ENCODE measurements at places on chromosomes 16 and 17.

DNA sequence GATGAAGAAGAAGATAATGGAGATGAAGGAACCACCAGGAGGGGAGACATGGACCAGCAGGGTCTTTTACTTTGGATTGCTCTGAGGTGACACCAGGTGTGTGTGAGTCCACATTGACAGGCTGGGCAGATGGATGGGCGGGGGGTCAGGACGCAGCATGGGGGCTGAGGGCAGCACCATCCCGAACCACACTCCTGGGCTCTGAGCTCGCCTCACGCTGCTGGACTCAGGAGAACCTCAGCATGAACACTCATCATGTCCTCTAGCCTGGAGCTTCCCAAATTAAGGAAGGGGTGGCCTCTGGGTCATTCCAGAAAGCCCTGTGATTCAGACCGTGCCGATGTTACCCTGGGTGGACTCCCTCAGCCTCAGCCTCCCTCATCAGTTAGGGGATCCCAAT, 50.4 kb upstream of the MAP3K14 start:
- DNase-seq = no peak

DNA sequence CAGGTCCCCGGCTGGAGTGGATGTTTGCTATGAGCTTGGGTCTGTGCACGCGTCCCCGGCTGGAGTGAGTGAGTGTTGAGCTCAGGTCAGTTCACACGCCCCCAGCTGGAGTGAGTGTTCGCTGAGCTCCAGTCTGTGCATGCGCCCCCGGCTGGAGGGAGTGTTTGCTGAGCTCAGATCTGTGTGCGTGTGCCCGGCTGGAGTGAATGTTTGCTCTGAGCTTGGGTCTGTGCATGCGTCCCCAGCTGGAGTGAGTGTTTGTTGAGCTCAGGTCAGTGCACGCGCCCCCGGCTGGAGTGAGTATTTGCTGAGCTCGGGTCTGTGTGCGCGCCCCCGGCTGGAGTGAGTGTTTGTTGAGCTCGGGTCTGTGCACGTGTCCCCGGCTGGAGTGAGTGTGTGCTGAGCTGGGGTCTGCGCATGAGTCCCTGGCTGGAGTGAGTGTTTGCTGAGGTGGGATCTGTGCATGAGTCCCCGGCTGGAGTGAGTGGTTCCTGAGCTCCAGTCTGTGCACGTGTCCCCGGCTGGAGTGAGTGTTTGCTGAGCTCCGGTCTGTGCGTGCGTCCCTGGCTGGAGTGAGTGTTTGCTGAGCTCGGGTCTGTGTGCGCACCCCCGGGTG, 284.2 kb downstream of the SNX29 start:
- DNase-seq = no peak

- DNase-seq = no peak
Measured at GRCh38 chr16:57795431-57795878, 6.8 kb downstream of the KIFC3 start.

DNA sequence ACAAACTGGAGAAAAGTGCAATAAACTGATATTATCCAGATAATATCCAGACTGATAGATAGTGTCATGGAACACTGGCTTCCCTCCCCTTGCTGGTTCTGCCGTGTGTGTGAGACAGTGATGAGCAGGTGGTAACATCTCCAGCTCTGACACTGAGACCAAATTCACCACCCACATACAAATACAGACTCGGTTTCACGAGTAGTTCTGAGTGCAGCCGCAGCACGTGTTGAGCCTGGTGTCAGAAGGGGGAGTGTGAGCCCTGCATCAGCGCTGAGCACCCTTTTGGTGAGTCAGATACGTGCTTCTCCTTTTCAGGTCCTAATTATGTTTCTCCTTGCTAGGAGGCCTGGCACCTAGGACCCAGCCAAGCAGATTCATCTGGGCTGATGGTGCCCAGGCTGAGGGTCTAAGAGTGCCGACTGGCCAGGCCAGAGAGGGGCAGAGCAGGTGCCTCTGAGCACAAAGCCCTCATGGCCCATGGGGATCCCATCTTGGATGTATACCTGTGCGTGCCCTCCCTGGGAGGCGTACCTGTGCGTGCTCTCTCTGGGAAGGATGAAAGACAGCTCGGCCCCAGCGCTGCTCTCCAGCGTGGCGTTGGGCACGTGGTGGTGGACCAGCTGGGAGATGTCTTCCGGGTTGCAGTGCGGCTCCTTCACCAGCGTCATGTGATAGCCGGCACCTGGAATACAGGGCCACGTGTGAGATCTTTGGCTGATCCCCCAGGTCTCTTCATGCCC, 27.3 kb upstream of the RNPS1 start:
- no peak for DNase-seq

GRCh38 chr17:8955021-8955959, 10.2 kb downstream of the PIK3R5 start:
- no peak for DNase-seq

DNA sequence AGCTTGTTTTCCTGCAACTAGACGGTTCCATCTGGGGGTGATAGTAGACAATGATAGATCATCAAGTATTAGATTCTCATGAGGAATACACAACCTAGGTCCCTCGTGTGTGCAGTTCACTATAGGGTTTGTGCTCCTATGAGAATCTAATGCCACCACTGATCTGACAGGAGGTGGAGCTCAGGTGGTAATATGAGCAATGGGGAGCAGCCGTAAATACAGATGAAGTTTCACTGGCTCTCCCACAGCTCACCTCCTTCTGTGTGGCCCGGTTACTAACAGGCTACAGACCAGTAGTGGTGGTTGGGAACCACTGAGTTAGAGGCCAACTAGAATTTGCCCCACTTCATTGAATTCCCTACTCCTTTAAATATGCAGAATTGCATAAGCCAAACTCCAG, 147.5 kb upstream of the HSBP1 start:
- DNase-seq = no peak

DNA sequence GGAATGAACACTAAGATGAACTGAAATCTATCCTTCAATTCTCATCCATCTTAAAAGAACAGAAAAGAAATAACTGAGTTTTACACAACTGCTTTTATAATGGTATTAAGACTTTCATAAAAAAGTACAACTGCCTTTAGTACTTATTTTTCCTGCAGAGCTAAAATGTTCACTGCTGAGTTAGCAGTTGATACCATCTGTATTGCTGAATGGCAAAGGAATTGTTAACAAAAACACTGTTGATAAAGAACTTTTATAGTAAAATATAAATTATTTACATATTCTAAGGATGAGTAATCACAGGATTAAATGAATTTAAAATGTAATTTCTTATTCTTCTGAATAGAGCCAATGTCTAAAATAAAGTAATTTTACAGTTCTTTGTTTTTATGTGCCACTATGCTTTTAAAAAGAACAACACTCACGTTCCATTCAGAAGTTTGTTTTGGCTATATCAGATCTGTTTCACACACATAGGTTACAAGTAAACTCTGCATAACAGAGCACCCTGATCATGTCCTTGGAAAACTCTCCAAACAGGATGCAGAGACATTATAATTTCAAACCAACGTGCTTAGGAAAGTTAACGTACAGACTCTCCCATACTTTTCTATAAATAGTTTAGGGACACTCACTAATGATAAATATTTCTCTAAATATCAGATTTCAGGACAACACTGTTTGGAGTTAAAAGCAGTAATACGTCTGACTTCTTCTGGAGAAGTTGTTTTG, 151.1 kb downstream of the ITFG1 start:
- no peak for DNase-seq

DNA sequence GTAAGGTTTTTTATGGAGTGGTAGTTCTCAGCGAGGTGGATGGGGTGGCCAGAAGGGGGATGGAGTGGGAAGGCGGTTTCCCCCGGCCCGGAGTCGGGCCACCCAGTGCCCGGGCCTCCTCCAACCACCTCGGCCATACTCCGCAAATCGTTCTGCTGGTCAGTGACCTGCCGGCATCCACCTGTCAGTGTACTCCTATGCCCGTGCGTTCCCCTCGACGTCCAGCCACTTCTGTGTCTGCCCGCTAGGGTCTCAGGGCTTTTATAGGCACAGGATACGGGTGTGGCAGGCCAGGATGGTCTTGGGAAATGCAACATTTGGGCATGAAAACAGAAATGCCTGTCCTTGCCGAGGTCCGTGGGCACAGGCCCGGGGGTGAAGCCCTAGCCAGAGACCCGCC, 19.3 kb upstream of the ASGR2 start:
- DNase-seq = no peak

- DNase-seq = no peak
Measured at GRCh38 chr17:15492791-15493692, 25.6 kb upstream of the CDRT4 start.

- no peak for DNase-seq
Measured at GRCh38 chr17:65856865-65857264, 295.4 kb upstream of the AXIN2 start.

DNA sequence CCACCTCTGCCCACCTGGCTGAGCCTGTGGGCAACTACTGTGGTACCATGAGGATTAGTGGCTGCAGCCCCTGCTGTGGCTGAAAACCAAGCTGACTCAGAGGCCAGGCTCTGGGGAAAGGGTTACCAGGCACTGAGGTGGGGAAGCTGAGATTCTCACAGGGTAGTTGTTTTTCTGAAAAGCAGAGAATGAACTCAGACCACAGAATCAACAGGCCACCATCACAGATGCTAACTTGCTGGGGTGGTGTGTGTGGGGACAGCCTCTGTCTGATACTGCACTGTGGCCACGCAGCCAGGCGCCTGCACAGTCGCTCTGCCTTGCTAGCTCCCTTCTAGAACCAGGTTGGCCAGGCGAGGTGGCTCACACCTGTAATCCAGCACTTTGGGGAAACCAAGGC, 28.8 kb downstream of the NPLOC4 start:
- no peak for DNase-seq

- DNase-seq = no peak
Measured at GRCh38 chr17:82355770-82356427, 3.1 kb upstream of the TEX19 start.

GRCh38 chr17:19705201-19705600, 11.2 kb downstream of the SLC47A2 start:
- DNase-seq = no peak

GRCh38 chr16:83577078-83577745, 230.6 kb upstream of the HSBP1 start:
- DNase-seq = no peak

GRCh38 chr17:44279666-44280391, 11.9 kb upstream of the SLC4A1 start:
- DNase-seq = no peak

- DNase-seq = no peak
Measured at GRCh38 chr17:14827396-14827919, 437.7 kb downstream of the PMP22 start.

DNA sequence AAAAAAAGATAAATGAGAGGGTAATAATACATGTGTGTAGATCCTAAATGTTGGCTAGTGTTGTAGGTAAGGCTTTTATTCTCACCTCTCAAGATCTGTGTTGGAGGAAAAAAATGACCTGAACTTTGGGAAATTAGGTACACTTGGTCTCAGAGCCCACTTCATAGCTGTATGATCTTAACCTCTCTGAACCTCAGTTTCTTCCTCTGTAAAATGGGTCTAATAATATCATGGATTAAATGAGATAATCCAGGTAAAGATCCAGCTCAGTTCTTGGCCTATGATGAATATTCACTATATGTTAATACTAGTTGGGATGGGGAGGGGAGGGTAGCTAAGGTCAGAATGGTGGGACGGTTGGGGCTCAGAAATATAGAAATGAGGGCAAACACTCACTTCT, 24.3 kb upstream of the GPRC5B start:
- no peak for DNase-seq

GRCh38 chr16:2206780-2207433, 1.7 kb downstream of the MLST8 start:
- no peak for DNase-seq

- DNase-seq = no peak
Measured at GRCh38 chr17:77783991-77784820, 174.3 kb upstream of the TNRC6C start.

DNA sequence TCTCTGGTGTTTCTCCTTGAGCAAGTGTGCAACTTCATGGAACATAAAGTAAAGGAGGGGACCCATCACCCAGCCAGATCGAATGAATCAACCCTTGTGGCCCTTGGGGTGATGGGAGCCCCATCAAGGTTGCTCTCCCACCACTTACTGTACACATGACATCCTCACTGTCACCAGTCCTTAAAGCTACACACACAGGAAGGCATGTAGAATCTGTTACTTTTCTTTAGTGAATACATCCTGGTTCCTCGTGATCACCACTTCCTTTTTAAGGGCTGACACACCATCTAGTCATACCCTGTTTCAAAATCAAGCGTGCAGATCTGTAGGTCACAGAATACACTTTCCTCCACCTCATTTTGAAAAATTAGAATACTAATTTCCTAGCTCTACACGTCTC, 22.6 kb upstream of the MPHOSPH6 start:
- DNase-seq = no peak

DNA sequence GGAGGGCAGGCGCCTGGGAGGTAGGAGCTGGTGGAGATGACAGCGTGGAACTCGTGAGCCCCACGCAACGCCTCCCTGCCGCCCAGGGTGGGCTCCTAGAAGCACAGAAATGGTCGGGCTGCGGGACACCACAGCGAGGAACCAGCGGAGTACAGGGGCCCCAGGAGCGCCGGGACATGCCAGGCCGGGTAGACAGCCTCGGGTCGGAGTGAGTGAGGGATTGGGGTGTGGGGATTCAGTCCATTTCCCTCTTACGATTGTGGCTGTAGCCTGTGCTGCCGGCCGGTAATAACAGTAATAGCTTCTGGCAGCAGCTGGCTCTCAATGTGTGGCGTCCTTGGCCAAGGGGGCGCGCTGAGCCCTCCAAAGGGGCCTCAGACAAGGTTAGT, 12.2 kb upstream of the CES3 start:
- DNase-seq = no peak

GRCh38 chr17:1146561-1147265, 33.1 kb downstream of the ABR start:
- no peak for DNase-seq

DNA sequence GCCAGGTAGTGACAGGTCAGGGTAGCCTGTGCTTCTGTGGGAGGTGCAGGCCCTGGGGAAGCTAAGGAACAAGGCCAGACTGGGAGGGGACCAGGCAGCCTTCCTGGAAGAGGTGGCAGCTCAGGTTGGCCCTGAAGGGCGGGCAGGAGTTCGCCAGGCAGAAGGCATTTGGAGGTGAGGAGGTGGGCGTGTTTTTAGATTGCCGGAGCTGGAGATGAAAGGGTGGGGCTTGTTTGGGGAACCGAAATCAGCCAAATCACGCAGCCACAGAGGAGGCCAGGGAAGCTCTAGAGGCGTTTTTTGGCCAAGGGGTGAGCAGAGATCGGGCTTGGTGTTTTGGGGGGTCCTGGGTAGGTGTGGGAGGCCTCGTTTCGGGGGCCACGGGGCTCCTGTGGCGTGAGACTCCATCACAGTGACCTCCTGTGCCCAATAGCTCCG, 7.6 kb downstream of the ADCY7 start:
- DNase-seq = no peak

DNA sequence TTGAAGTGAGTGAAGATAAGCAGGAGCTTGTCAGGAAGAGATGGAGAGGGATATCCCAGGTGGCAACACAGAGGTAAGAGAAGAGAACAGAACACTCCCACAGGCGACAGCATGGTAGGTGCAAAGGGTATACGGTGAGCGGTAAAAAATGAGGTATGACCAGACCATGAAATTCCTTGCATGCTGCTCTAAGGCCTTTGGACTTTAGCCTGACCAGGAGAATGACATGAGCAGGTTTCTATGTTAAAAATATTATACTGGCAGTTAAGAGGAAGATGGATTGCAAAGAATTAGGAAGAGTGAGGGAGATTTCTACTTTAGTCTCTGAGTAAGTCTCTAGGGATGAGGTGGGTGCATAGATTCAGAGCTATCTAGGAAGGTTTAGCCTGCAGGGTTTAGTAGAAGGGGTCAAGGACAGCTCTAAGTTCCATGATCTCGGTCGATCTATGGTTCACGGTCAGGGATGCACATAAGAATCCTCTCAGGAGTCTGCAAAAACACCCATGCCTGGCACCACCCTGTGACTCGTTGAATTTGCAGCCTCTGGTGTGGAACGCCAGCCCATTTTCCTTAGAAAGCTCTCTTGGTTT, 65.7 kb downstream of the HLF start:
- DNase-seq = no peak

All from cerebellar nuclear complex (tissue), 1 donor.